ENCODE measurements at places on chromosomes 5 and 9. TPM values are rescaled to one million over a fixed set of nuclear protein-coding genes. Genes with fewer than 3 reads are reported as not detected.
A peak's percentile ranks its signal among the peaks of the same experiment; 100 is the strongest.

Gene SLC6A19
- 0.68 TPM for total RNA-seq

Gene PCDHB15
- 27.6 TPM for total RNA-seq

GRCh38 chr5:39517800-39518199 is 93.0 kb upstream of the DAB2 start:
- DNase-seq = no peak

- DNase-seq = peak; percentile 70
Measured at GRCh38 chr9:96856363-96857286, 2.3 kb upstream of the ZNF782 start.

- no peak for DNase-seq
Measured at GRCh38 chr9:84671586-84672521, 2.3 kb downstream of the NTRK2 start.

GRCh38 chr9:129407905-129408452 is 212.9 kb downstream of the C9orf50 start:
- DNase-seq = no peak

GRCh38 chr5:165894916-165895315 is 2389.5 kb downstream of the MAT2B start:
- DNase-seq = no peak

DNA sequence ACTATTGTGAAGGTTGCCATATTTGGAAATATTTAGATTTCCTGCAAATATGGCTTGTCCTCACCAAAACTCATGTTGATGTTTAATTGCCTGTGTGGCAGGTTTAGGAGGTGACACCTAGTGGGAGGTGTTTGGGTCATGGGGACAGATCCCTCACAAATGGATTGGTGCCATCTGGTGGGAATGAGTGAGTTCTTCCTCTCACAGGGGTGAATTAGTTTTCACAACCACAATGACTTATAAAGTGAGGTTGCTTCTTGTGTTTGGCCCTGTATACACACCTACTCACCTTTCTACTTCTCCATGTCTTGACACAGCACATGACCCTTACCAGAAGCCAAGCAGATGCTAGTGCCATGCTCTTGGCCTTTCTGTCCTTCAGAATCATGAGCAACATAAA is 41.1 kb downstream of the ISOC1 start:
- no peak for DNase-seq
